ENCODE measurements at places on chromosomes 5 and 9.
A peak's percentile ranks its signal among the peaks of the same experiment; 100 is the strongest.

DNA sequence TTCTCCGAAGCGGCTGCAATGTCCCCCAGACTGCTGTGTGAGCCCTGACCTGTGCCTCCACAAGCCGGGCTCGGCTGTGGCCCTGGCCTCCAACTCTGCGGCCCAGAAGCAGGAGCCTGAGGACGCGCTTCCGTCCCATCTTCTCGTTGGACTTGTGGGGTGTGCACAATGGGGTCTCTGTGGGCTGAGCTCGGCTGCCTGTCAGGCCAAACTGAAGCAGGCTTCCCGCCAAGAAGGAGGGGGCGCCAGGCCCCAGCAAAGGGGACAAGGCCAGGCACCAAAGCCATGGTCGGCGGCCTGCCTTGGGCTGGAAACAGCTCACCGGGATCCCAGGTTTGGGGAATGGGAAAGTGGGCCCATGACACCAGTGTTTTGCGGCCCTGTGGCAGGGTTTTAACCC is 4.1 kb downstream of the NOTCH1 start:
- DNase-seq: no peak

- DNase-seq: no peak
Measured at GRCh38 chr5:58077966-58078365, 381.9 kb downstream of the PLK2 start.

DNA sequence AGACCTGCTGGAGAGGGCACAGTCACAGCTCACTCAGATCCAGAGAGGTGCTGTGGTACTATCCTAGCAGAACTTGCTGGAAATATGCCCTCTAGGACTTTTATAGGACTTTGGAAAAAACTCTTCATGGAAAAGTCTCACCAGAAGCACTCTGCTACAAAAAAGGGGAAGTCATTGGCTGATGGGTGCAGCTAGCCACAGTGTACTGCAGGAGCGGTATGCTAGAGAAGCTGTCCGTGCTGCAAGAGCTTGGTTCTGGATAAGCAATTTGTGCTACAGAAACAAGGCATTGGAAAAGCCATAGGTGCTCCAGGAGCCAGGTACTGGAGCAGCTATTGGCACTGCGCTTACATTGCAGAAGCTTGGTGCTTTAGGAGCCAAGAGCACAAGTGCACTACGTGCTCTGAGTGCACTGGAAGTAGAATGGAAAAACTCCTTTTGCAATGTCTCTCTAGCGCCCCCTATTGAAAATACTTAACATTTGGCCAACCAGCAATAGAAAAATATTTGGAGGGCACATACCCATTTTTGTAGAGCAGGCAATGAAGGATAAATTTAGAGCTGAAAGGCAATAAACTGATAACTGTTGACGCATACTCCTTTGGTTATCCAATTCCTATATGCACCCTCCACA is 83.4 kb downstream of the MEGF10 start:
- DNase-seq: no peak

GRCh38 chr9:101097210-101097609 is 68.7 kb downstream of the PLPPR1 start:
- DNase-seq: no peak

GRCh38 chr9:114370251-114370967 is 17.4 kb downstream of the AKNA start:
- no peak for DNase-seq

GRCh38 chr9:90127923-90128322 is 514.7 kb downstream of the DIRAS2 start:
- no peak for DNase-seq

GRCh38 chr5:141149812-141150211 is at the start of gene PCDHB6:
Gene PCDHB6 (plus strand): TSS chr5:141150057. CDS start chr5:141150258, 201 bp downstream.
- DNase-seq: no peak

GRCh38 chr9:121735065-121735792 is 83.8 kb downstream of the DAB2IP start:
- DNase-seq: no peak

DNA sequence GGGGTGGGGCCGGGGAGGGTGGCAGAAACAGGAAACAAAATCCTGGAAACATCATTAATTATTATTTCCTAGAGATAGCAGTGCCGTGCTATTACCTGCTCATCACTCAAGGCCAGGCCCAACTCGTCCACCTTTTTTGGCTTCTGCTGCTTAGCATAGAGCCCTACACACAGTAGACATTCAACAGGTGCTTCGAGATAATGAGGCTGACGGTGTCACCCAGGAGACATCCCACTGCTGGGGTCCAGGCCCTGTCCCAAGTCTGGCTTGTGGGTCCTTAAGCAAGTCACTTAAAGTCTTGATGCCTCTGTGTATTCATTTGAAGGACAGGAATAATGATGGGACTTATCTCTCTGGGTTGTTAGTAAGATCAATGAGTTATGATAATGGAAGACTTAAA is 506.6 kb downstream of the BNC2 start:
- DNase-seq: no peak

- no peak for DNase-seq
Measured at GRCh38 chr5:134101686-134102439, 12.6 kb upstream of the TCF7 start.

DNA sequence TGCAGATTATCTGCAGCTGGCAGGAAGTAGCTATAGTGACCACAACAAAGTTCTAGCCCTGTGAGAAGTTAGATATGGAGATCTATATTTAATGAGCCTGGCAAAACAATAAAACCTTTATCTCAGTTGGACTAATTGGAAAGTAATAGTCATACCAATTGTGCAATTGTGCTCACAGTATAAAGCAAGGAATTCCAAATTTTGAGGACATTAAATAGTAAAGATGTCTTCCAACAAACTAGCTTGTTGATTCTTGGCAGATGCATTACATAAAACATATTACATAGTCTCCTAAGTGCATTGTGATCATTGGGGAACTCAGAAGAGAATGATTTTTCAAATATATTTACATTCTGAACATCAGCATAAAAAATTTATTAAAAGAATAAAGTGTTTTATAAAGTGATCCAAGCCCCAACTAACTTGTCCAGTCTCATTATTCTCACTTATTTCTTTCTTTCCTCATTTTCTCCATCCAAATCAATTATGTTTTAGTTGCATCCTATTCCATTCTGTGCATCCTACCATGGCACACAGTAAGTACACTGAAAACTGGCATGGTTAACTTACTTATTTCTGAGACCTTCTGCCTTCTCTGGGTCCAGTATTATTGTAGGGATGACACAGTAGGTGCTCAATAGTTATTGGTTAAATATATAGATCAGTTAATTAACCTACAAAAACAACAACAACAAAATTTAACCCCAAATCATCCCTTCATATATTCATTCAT is 977.2 kb upstream of the NUDT12 start:
- DNase-seq: no peak

DNA sequence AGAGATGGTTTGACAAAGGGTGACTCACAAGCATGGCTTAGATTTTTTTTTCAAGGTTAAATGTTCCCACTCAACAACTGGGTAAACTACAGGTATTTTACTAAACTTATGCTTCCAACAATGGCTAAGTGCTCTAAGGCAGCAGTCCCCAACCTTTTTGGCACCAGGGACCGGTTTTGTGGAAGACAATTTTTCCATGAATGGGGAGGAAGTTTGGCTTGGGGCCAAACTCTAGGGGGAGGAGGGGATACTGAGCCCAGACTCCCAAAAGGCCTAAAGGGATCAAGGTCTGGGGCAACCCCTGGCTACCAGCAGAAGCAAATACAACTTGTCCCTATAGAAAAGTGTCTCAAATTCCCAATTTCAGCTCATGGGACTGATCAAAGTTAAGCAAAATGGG is 32.0 kb upstream of the HSD17B3 start:
- DNase-seq: no peak

DNA sequence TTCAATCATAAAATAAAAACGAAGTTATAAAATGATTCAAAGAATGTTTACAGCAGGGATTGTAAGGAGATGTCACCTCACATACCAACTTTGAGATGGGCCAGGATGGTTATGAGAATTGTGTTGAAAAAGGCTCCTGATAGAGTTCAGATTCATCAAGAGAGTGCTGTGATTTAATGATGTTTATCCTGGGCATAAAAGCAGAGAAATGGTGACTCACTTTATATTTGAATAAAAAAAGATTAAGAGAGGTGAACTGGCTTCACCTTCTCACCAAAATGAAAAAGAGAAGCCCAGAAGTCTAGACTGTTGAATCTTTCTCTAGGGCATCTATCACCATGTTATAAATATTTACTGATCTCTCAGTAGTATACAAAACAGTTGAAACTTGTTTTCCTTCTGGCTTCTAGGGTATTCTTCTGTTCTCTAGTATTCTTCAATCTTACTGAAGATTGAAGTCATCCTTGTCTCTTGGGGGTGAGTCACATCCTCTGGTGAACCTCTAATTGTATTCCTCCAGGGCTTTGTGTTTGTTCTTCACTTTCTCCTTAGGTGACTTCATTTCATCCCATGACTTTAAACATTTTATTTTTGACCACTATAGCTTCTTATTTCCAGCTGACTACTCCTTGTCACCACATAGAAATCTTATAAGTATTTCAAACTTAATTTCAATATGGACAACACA is 1237.3 kb upstream of the C9orf72 start:
- peak; percentile 83 for DNase-seq

- DNase-seq: no peak
Measured at GRCh38 chr5:13346401-13346800, 598.1 kb downstream of the DNAH5 start.

DNA sequence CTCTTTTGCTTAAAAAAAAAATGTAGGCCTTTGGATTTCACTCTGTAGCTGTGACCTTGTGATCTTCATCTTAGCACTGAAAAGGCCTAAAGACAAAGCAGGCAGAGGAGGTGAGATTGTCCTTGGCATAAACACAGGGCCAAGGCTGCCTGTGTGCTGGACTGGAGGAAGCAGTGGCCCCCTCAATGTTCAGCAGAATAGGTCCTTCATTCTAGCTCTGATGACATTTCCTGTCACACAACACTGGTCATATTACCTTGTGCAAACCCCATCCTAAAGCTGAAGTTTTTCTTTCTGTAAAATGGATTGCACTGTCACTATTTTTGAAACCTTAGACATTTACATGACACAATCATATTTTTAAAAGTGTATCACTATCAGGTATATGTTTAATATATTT is 147.4 kb downstream of the INSYN2B start:
- no peak for DNase-seq

DNA sequence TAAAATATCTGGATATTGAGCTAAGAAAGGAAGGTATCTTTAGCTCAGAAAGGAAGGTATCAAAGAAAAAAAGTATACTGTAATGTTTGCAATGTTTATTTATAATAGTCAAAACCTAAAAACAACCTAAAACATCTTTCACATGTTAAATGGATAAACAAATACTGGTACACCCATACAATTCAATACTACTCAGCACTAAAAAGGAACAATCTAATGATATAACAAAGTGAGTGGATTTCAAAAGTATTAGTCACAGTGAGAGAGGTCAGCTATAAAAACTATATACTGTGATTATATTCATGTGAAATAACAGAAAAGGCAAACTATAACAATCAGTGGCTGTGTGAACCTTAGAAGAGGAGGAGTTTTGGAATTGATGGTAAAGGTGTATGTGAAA is 455.0 kb upstream of the FTMT start:
- no peak for DNase-seq

GRCh38 chr5:169099801-169100734 is 200.9 kb downstream of the SLIT3 start:
- DNase-seq: no peak

DNA sequence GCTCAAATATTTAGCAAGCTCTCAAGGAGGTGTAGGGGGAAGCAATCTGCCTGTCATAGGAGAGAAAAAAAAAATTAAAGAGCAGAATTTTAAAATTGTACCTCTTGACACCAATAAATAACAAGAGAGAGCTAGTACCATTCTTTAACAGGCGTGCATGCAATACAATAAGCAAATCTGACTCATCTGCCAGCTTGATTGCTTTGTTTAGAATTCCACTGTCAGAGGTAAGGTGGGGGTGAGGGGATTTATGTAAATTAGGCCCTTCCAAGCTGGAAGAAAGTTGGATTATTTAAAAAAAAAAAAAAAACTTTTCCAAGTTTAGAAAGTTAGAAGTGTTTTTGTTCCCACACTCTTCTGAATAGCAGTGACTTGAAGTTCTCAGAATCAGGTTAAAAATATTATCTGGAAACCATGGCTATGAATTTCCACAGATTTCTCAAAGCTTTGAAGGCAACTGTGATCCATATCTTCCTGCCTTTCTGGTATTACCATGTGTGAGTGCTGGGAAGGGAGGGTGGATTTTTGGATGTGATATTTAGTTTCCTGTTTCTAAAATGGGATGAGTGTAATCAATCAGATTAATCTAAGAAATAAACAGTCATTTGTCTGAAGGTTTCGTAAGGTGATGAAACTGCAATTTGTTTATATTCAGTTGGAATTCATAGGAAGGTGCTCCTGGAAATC is 477.5 kb downstream of the TLE4 start:
- DNase-seq: no peak

- no peak for DNase-seq
Measured at GRCh38 chr5:122723606-122724352, 51.1 kb upstream of the SNX2 start.

GRCh38 chr5:146541958-146542849 is 26.2 kb upstream of the GPR151 start:
- DNase-seq: no peak

- DNase-seq: no peak
Measured at GRCh38 chr5:124740071-124740470, 6.4 kb downstream of the ZNF608 start.

DNA sequence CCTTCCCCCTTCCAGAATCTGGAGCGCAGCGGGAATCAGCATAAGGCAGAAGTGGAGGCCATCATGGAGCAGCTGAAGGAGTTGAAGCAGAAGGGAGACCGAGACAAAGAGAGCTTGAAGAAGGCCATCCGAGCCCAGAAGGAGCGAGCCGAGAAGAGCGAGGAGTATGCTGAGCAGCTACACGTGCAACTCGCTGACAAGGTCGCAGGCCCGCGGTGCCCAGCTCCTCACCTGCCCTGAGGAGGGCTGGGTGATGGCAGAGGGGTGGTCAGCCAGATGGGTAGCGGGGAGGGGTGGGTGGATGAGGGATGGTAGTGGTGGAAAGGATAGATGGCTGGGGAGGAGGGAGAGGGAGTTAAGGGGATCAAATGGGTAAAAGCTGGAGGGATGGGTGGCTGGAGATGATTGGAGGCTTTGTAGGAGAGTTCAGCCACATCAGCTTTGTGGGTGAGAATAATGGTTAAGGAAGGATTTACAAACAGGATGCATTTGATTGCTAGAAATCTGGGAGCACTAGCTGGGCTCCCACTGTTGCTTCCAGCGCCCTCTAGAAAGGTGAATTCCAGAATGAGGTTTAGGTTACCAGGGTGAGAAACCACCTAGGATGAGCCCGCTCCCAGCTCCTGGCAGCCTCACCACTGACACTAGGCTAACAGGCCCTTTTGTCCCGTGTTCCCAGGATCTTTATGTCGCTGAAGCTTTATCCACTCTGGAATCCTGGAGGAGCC is 19.7 kb upstream of the GLE1 start:
- no peak for DNase-seq
